ENCODE measurements at places on chromosomes 16 and 17.
A peak's percentile ranks its signal among the peaks of the same experiment; 100 is the strongest.

DNA sequence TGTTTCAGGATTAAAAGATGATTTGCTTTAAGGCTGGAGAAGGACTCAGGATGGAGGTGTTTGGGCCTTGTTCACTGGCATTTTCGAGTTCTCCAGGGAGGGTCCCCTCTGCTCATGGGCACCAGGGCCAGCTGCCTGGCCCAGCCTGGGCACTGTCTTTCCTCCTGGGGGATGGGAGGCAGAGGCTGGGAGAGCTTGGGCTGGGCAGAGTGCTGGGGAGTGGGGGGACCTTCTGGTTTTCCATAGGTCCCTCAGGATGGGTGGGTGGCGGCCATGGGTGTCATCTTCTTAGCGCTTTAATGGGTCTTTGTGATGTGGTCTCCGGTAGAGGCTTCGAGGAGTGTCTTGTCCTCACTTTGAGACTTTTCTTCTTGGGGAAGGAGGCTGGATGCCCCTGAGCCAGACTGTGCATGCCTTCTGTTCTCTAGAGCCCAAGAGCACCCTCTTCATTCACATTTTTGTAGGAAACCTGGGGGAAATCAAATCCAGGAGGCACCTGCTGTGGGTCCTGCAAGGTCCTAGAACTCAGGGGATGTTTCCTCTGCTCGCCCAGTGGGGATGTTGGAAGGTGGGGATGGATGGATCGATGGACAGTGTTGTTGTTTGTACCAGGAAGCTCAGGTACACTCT lies 5.7 kb downstream of the NKD1 start:
- H3K4me1 ChIP-seq, result no peaks in the 10 kb centered on the region
- peaks cover 5% of the 10 kb centered on the region for H3K36me3 ChIP-seq
- no peak overlapping the region for H3K27ac ChIP-seq
- no peak overlapping the region for H3K4me3 ChIP-seq
- H3K27me3 ChIP-seq, result peaks cover 38% of the 10 kb centered on the region

DNA sequence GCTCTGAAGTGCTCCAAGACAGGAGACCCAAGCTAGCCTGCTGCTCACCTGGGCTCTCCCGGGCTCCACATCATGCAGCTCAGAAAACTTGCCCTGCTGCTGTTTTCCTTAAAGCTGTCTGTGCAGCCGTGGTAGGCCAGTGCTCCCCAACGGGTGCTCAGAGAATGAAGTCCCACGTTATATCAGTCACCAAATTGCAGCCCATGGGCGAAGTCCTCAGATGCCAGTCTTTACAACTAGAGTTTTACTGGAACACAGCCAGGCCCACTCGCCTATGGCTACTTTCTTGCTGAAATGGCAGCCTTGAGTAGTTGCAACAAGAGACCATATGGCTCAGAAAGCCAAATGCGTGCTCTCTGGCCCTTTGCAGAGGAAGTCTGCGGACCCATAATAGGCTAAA lies 6.3 kb downstream of the CREBBP start:
- H3K27me3 ChIP-seq, result no peaks in the 10 kb centered on the region
- no peak overlapping the region for H3K4me3 ChIP-seq
- no peak for DNase-seq
- peaks cover 30% of the 10 kb centered on the region for H3K36me3 ChIP-seq
- H3K27ac ChIP-seq, result no peak overlapping the region
- H3K4me1 ChIP-seq, result peaks cover 48% of the 10 kb centered on the region

GRCh38 chr17:29625037-29625750 lies 2.5 kb upstream of the CORO6 start:
- peaks cover 51% of the 10 kb centered on the region for H3K4me1 ChIP-seq
- H3K27ac ChIP-seq, result no peak overlapping the region
- no peak overlapping the region for H3K4me3 ChIP-seq
- peaks cover 33% of the 10 kb centered on the region for H3K36me3 ChIP-seq

GRCh38 chr17:80204626-80205468 lies 15.3 kb downstream of the SGSH start:
- no peak overlapping the region for H3K4me3 ChIP-seq
- H3K4me1 ChIP-seq, result no peaks in the 10 kb centered on the region
- H3K27ac ChIP-seq, result no peak overlapping the region
- DNase-seq, result no peak
- H3K36me3 ChIP-seq, result peaks cover under 1% of the 10 kb centered on the region

DNA sequence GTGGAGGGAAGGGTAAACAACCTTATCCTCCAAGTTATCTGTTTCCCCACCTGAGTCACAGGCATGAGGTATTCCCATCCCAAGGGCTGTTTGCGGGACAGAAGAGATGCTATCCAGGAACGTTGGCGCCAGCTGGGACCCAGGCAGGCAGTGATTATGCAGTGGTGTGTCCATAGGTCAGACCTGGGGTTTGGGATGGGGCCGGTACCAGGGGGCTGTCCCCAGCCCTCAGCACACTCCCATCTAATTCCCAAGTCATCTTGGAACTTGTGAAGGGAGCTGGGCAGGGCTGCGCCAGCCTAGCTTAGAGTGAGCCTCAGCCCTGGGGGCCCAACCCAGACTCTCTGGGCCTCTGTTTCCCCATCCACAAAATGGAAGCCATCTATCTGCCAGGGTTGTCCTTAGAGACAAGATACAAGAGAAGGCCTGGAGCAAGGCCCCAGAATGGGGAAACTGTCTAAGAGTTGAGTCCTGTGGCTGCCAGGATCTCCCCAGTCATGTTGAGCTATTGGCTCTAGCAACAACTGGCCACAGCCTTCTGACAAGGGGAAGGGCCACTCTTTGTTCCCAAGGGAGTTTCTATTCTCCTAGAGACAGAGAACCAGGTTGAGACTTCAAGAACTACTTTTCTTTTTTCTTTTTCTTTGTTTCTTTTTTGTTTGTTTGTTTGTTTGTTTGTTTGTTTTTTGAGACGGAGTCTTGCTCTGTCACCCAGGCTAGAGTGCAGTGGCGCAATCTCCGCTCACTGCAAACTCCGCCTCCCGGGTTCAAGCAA lies 9.8 kb upstream of the JUP start:
- H3K27ac ChIP-seq, result no peak overlapping the region
- no peaks in the 10 kb centered on the region for H3K27me3 ChIP-seq
- no peak for DNase-seq
- no peak overlapping the region for H3K4me3 ChIP-seq

DNA sequence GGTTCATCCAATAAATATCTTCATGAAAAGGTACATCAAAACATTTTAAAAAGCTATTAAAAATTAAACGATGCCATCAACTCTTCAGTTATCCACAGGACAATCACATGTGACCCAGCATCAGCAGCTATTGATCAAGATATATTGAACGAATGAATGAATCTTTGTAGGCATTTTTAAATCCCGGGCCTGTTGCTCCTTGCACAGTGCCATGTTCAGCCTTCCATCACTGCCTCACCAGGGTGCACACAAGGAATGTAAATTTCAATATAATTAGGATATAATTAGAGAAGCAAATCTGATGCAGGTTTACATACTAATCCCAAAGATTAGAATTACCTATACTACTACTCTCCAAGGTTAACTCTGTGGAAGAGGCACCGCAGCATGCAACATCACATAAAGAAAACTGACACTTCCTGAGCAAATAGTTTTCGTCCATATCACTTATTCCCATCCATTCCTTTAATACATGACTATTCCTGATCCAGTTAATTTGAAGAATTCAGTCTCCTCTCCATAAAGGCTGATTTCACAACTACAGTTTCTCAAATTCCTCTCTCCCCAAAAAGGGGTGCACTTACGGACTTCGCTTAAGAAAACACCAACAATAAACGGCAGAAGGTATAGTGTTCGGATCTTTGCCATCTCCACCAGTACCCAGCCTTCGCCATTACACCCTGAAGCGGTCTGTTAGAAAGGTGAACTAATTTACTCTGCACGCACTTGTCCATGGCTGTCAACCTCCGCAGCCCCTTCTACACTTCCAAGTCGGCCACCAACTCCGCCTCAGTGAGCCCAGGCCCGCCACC lies 938 bp downstream of the NCOR1 start:
- H3K27me3 ChIP-seq, result no peaks in the 10 kb centered on the region
- peak overlapping the region; percentile 88 for H3K4me3 ChIP-seq
- peaks cover 6% of the 10 kb centered on the region for H3K36me3 ChIP-seq
- peaks cover 29% of the 10 kb centered on the region for H3K4me1 ChIP-seq

DNA sequence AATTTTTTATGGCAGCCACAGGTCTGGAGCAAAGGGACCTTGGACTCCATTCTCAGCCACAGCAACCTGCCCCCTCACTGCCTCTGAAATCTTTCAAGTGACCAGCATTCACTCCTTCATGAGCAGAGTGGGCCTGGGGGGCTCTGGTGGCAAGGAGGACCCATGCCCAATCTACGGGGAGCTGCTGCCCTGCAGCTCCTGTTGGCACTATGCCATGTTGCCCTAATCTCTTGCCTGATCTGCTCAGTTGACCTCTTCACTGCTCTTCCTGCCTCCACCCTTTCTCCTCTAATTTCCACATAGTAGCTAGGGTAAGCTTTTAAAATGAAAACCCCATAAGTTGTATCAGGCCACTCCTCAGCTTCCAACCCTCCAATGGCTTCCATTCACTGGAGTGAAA lies 2.9 kb upstream of the PRKCB start:
- H3K36me3 ChIP-seq, result peaks cover 22% of the 10 kb centered on the region
- H3K27me3 ChIP-seq, result no peaks in the 10 kb centered on the region
- H3K4me1 ChIP-seq, result peaks cover 43% of the 10 kb centered on the region
- no peak overlapping the region for H3K27ac ChIP-seq
- no peak for DNase-seq
- H3K4me3 ChIP-seq, result no peak overlapping the region

DNA sequence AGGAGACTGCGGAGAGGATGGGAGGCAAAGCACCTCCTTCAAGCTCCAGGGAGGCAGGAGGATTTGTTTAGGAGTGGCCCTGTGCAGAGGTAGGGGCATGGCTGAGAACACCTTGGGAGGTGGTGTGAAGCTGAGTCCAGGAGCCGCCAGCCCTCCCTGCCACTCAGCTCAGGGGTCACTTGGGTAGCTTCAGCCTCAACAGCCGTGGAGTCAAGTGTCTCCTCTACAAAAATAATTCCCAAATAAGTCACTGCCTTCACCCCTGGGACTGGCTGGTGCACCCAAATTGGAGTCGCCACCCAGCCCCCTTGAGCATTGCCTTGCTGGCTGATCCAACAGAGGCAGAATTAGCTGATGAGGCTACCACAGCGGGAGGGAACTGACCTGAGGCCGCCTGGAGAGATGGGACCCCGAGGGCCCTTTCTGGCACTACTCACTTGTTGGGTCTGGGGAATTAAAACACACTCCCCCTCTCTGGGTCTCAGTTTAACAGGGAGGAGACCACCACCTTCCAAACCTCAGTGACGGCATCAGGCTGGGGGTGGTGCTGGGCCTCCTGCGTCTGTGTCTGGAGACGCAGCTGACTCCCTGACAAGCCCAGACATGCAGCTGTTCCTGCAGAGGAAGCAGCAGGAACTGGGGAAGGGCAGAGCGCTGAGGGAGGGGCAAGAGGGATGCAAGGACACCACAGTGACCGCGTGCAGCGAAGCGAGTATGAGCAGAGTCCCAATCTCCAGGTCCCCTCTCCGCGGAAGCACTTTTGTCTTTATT lies 87.9 kb upstream of the TOB1 start:
- H3K4me1 ChIP-seq, result peaks cover 9% of the 10 kb centered on the region
- no peak overlapping the region for H3K27ac ChIP-seq
- DNase-seq, result no peak
- H3K36me3 ChIP-seq, result no peaks in the 10 kb centered on the region
- no peak overlapping the region for H3K4me3 ChIP-seq

- H3K4me3 ChIP-seq, result no peak overlapping the region
- no peak overlapping the region for H3K27ac ChIP-seq
- DNase-seq, result no peak
- peaks cover 38% of the 10 kb centered on the region for H3K4me1 ChIP-seq
Measured at GRCh38 chr17:17071531-17072360, 29.5 kb downstream of the MPRIP start.

GRCh38 chr17:16906680-16907079 lies 65.2 kb downstream of the TNFRSF13B start:
- no peak for DNase-seq
- H3K36me3 ChIP-seq, result no peaks in the 10 kb centered on the region
- H3K27me3 ChIP-seq, result peaks cover 70% of the 10 kb centered on the region
- no peak overlapping the region for H3K4me3 ChIP-seq

DNA sequence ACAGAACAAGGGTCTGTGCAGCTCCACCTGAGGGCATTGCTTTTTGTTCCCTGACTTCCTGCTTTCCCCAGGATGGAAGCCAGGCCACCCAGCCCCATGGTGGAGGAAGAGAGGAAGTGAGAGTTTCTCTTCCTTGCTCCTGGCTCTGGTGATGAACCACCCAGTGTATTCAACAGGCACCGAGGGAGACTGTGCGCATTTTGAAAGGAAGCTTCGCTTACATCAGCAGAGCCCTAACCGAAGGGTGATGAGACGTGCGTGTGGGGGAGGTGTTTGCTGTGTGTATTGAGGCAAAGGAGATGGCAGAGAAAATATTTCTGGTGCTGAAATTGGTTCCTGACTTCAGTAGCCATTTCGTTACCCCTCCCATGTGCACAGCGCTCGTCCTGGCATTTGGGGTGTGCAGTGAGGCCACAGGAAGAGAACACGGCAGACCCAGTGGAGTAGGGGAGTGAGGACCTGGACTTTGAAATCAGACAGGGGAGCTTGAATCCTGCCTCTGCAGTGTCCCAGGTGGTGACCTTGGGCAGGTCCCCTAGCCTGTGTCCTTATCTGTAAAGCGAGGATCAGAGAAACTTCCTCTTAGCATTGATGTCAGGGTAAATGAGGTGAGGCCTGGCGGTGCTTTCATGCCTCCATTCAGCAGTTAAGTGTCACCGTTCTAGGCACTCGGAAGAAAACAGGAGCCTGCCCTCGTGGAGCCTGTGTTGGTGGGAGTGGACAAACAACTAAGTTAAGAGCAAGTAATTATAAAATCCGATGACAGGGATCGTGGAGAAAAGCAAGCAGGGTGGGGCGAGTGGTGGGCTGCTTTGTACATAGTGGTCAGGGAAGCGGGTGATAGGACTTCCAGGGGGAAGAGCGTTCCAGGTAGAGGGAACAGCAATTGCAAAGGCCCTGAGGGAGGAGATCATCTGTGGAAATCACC lies 7.4 kb downstream of the CMIP start:
- peaks cover 66% of the 10 kb centered on the region for H3K4me1 ChIP-seq
- no peaks in the 10 kb centered on the region for H3K27me3 ChIP-seq
- peak; percentile 35 for DNase-seq
- H3K36me3 ChIP-seq, result peaks cover 45% of the 10 kb centered on the region

- H3K36me3 ChIP-seq, result no peaks in the 10 kb centered on the region
- no peak for DNase-seq
- H3K4me3 ChIP-seq, result no peak overlapping the region
- no peak overlapping the region for H3K27ac ChIP-seq
Measured at GRCh38 chr17:41480136-41480535, 815 bp downstream of the KRT35 start.

GRCh38 chr17:64278614-64279013 lies 15.6 kb upstream of the TEX2 start:
- no peak for DNase-seq
- H3K27me3 ChIP-seq, result no peaks in the 10 kb centered on the region
- H3K36me3 ChIP-seq, result no peaks in the 10 kb centered on the region
- H3K27ac ChIP-seq, result no peak overlapping the region
- peaks cover 4% of the 10 kb centered on the region for H3K4me1 ChIP-seq
- no peak overlapping the region for H3K4me3 ChIP-seq

Data from activated T-helper 2 cell treated with anti-CD3 and anti-CD28 coated beads, Interferon-gamma antibody, Interleukin-2, Interleukin-4, amounts not matched to agents 10 μg/mL and 5 μg/mL and 100 μg/mL, durations not matched to agents 14 hours and 24 hours and 36 hours (primary cell).